ENCODE measurements at places on chromosomes 2 and 18.
A peak's percentile ranks its signal among the peaks of the same experiment; 100 is the strongest.

GRCh38 chr2:197869501-197870111, 65.2 kb downstream of the PLCL1 start:
- no peaks in the 10 kb centered on the region for H3K36me3 ChIP-seq
- peaks cover 38% of the 10 kb centered on the region for H3K4me1 ChIP-seq
- peak overlapping the region; percentile 64 for H3K4me3 ChIP-seq
- no peaks in the 10 kb centered on the region for H3K27me3 ChIP-seq
- DNase-seq: peak; percentile 13
- peak overlapping the region; percentile 91 for H3K27ac ChIP-seq

DNA sequence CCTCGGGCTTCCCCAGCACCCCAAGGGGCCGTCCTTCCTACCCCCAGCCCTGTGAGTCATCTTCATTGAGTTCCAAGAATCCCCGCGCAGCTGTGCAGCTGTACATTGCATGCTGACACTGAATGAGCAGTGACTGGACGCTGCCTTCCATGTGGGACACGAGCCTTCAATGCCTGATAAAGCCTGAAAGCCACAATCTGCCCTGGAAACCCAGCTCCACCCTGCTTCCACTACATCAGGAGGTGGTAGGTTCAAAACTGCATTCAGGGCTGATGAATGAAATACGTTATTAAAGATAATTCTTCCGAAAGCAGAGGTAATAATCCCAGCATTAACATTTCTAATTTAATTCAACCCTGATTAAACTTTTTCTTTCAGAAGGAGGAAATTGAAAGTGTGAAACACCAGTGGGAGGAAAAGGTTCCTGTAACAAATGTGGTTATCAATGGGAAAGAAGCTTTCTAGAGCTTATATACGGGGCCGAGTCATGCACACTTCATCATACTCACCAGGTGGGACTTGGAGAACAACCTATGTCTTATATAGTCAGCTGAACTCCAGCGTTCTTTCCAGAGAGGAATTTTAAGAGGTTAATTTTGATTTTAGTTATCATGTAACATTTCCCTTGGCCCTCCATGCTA, 360.1 kb downstream of the LPIN1 start:
- H3K27ac ChIP-seq: no peak overlapping the region
- H3K36me3 ChIP-seq: no peaks in the 10 kb centered on the region
- H3K4me1 ChIP-seq: peaks cover 34% of the 10 kb centered on the region
- DNase-seq: peak; percentile 71
- no peaks in the 10 kb centered on the region for H3K27me3 ChIP-seq

DNA sequence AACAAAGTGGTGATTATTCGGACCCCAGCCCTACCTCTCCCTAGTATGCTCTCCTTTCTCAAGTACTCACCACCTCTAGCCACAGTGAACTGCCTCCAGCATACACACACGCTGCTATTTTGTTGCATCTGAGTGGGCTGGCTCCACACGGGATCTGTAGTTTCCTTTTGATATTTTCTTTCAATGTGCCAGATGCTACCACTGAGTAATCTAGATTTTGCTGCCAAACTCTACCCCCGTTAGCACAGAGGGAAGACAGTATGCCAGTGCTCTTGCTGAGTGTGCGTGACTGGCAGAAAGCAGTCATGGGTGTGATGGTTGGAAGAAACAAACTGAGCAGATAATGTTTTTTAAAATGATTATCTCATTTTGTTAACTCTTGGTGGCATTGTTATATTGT, 11.6 kb downstream of the CFLAR start:
- H3K4me3 ChIP-seq: peak overlapping the region; percentile 95
- H3K4me1 ChIP-seq: peaks cover 64% of the 10 kb centered on the region
- H3K27me3 ChIP-seq: no peaks in the 10 kb centered on the region
- DNase-seq: peak; percentile 80

DNA sequence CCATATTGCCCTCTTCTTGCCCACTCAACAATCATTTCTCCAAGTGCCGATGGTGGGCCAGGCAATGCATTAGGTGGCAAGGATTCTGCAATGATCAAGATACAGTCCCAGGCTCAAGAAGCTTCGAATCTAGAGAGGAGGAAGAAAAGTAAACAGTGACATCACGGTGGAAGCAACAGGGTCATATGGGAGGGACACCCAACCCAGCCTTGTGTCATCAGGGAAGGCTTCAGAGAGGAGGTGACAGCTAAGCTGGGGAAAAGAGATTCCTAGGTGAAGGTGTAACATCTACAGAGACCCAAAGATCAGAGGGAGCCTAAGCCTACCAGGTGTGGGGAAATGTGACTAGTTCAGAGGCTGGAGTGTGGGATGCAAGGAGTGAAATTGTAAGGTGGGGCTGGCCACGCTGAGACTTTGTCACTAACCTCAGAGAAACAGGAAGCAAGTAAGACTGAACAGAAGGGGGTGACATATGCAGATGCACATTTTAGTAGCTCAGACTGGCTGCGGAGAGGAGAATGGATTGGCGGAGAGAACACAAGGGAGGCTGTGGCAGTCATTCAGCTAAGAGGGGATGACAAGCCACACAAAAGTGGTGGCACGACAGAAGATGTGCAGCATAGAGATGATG, 104.9 kb downstream of the ANKRD44 start:
- peak; percentile 83 for DNase-seq
- peak overlapping the region; percentile 65 for H3K4me3 ChIP-seq
- H3K36me3 ChIP-seq: peaks cover 55% of the 10 kb centered on the region
- peak overlapping the region; percentile 97 for H3K27ac ChIP-seq
- no peaks in the 10 kb centered on the region for H3K27me3 ChIP-seq

DNA sequence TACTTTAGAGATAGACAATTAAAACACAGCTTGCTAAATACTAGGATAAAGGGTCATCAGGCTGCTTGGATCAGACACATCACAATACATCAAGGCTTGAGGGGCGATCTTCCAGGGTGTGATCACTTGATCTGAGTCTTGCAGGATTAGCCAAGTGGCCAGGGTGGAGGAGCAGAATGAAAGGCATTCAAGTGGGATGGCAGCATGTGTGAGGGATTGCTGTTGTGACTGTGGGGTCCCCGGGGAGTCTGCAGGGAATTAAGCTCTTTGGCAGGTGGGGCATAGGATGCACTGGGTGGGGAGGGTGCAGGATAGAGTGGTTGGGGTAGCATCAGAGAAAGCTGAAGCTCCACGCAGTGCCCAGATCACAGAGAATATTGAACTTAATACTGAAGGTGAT, 58.0 kb upstream of the TMEM163 start:
- H3K36me3 ChIP-seq: no peaks in the 10 kb centered on the region
- no peak for DNase-seq
- H3K4me1 ChIP-seq: peaks cover 11% of the 10 kb centered on the region
- peaks cover 2% of the 10 kb centered on the region for H3K27me3 ChIP-seq

- H3K27me3 ChIP-seq: no peaks in the 10 kb centered on the region
- no peak overlapping the region for H3K27ac ChIP-seq
- DNase-seq: no peak
- H3K4me3 ChIP-seq: no peak overlapping the region
- peaks cover 21% of the 10 kb centered on the region for H3K4me1 ChIP-seq
These were observed 37.8 kb upstream of the LDLRAD4 start for GRCh38 chr18:13180614-13181375.

DNA sequence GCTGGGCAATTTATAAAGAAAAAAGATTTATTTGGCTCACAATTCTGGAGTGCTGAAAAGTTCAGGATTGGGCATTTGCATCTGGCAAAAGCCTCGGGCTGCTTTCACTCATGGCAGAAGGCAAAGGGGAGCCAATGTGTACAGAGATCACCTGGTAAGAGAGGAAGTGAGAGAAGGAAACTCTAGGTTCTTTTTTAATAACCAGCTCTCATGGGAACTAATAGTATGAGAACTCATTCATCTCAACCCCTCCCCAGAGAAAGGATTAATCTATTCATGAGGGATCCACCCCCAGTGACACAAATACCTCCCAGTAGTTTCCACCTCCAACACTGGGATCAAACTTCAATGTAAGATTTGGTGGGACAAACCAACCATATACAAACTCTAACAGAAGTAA, 129.0 kb downstream of the EVA1A start:
- H3K4me3 ChIP-seq: no peak overlapping the region
- H3K27me3 ChIP-seq: peaks cover 26% of the 10 kb centered on the region
- no peak for DNase-seq
- no peak overlapping the region for H3K27ac ChIP-seq
- no peaks in the 10 kb centered on the region for H3K36me3 ChIP-seq

- no peak overlapping the region for H3K4me3 ChIP-seq
- H3K27me3 ChIP-seq: no peaks in the 10 kb centered on the region
- no peak overlapping the region for H3K27ac ChIP-seq
- no peaks in the 10 kb centered on the region for H3K36me3 ChIP-seq
- no peak for DNase-seq
These were observed 1048.4 kb downstream of the CNTNAP5 start for GRCh38 chr2:125073440-125073839.

GRCh38 chr2:112606547-112606946, 22.1 kb downstream of the CHCHD5 start:
- peaks cover under 1% of the 10 kb centered on the region for H3K27me3 ChIP-seq
- H3K27ac ChIP-seq: no peak overlapping the region
- no peak overlapping the region for H3K4me3 ChIP-seq
- no peaks in the 10 kb centered on the region for H3K4me1 ChIP-seq

DNA sequence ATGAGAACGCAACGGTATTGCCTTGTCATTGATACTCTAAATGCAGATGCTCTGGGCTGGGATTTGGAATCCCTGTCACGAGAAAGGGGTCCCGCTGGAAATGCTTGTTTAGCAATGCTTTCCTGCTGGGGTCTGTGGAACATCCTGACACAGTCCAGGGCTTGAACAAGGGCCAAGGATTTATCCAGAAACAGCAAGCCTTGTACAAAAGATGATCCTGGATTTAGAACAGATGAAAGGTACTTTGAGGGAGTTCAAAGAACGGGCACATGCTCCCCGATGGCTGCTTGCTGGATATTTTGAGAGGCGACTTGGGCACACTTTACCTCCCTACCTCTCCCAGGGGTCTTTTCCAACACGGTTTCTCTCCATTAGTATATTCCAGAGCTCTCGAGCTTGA, 108.1 kb upstream of the CELF4 start:
- no peaks in the 10 kb centered on the region for H3K4me1 ChIP-seq
- no peaks in the 10 kb centered on the region for H3K27me3 ChIP-seq
- H3K4me3 ChIP-seq: no peak overlapping the region
- no peak for DNase-seq
- H3K27ac ChIP-seq: no peak overlapping the region

Data from activated CD8-positive, alpha-beta T cell treated with anti-CD3 and anti-CD28 coated beads for 36 hours (primary cell).